Thoracic aorta (tissue), 2 donors: ENCODE measurements at places on chromosomes 5 and 9.

DNA sequence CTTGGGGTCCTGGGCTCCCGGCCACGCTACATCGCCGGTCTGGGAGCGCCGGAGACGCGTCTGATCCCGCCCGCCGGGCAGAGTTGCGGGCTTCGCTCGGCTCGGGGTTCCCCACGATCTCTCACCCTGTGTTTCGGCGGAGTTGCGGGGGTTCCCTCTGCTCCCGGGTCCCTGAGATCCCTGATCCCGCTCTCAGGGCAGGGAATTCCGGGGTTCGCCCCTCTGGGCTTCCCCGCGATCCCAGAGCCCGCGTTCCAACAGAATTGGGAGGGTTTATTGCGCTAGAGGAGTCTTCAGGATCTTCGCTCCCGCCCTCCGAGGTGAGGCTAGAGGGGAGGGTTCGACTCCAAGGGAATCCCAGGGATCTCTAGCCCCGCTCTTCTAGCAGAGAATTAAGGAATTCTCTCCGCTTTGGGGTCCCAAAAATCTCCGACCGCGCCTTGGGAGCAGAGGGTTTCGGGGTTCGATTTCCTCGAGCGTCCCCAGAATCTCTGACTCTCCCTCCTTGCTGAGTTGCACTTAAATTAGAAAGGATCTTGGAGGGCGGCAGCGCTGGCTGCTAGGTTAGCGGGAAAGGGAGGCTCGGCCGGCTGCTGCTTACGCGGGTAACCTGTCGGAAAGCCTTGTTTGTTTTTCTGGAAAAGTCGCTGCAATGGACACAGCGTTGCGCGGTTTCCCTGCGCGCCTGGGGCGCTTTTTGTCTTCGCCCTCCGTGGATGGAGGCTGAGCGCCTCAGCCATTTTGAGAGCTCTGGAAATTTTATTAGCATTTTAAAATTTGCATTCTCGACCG lies 1.3 kb downstream of the DMRT1 start:
- no peak for DNase-seq

- no peak for DNase-seq
Observed at GRCh38 chr5:143738417-143739401, 73.3 kb upstream of the HMHB1 start.

DNA sequence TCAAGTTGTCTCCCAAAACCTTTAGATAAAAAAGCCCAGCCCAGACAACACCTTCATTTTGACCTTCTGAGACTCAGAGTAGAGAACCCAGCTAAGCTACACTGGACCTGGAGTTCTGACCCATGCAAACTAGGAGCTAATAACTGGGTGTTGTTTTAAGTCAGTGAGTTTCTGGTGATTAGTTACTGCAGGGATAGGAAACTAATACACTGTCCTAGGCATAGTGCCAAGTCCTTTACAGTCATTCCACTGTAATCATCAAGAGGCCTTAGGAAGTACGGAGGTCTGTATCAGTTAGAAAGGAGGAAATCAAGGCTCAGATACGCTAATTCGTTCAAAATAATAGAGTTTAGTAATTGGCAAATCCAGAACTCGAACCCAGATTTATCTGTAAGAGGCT lies 197.9 kb downstream of the KCTD16 start:
- DNase-seq: no peak

- no peak for DNase-seq
Observed at GRCh38 chr5:50724-51499, 41.1 kb upstream of the PLEKHG4B start.

DNA sequence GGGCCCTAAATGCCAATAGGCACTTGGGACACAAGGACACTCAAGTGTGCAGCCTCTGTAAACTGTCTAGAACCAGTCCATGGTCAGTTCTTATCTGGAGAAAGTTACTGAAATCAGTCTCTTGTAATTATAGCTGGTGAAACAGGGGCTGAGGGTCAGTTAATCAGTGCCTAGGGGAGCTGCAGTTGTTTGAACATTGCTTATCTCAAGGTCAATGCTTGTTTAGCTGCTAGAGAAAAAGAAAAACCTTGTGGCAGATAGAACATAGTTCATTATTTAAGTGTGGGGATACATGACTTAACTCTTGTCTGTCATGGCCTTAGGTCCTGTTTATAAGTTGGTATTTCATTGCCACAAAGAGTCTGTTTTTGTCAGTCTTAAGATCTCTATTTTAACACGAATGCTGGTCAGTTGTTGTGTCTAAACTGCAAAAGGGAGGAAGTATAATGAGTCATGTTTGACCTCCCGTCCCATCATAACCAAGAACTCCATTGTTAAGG lies 108.0 kb downstream of the STARD4 start:
- DNase-seq: no peak

DNA sequence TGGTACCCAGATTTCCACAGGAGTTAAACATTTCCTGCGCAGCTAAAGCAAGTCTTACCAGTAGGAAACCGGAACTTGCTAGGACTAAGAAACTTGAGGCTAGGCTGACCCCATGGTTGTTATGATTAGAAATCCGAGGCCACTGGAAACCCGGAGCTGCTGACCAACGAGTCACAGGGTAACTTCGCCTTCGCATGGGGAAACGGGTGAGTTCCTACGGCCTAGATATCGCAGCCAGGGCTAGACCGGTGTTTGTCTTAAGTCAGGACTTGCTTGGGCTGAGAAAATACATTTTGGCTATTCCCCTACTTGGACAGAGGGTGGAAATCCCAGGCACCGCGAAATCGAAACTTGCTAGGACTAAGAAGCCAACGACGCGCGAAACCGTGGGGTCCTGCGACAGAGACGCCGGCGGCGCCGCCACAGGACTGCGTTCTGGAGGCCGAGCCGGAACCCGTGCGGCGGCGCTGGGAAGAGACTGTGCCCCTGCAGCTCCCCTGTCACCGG lies 1.6 kb upstream of the ANXA2R start:
- DNase-seq: no peak

- no peak for DNase-seq
Observed at GRCh38 chr5:180136630-180137381, 65.2 kb upstream of the RNF130 start.

DNA sequence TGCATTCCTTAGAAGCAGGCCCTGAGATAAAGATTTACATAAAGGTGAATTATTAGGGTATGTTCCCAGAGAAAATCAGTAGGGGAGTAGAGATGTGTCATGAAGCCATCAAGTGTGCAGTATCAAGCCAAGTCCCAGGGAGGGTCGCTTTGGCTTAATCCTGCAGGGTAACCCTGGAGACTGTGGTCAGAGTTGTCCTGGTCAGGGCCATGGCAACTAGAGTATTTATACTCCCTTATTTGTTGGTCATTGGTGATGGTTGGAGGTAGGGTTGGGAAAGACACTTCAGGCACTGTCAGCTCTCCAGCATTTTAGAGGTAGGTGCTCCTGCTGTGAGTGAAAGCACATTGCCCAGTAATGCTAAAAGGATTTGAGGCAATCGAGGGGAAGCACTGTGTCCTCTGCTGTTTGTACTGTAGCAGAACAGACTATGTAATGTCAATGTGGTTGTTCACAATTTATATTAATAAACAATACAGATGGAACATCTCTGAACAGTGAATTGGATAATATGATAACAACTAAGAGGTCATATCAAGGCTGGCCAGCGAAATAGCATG lies 108.9 kb downstream of the GDNF start:
- no peak for DNase-seq

GRCh38 chr9:104572612-104573011 lies 3.6 kb downstream of the OR13C8 start:
- no peak for DNase-seq

GRCh38 chr5:128613766-128614165 lies 75.7 kb upstream of the FBN2 start:
- DNase-seq: no peak

DNA sequence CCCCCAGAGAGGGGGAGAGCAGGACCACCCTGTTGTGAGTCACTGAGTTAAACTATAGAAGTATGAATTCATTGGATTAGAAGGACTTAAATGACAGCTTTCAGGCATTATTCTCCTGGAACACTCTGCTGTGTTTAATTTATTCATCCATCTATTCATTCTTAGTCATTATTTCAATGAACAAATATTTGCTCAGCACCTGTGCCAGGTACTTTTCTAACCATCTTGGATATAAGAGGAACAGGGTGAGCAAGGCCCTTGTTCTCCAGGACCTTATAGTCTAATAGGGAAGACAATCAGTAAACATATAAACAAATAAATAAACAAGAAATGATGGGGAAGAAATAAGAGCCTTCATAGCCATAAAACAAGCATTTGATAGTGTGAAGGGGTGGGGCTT lies 483.9 kb upstream of the BRINP1 start:
- no peak for DNase-seq

GRCh38 chr5:32589942-32590869 lies 4.8 kb downstream of the SUB1 start:
- no peak for DNase-seq

DNA sequence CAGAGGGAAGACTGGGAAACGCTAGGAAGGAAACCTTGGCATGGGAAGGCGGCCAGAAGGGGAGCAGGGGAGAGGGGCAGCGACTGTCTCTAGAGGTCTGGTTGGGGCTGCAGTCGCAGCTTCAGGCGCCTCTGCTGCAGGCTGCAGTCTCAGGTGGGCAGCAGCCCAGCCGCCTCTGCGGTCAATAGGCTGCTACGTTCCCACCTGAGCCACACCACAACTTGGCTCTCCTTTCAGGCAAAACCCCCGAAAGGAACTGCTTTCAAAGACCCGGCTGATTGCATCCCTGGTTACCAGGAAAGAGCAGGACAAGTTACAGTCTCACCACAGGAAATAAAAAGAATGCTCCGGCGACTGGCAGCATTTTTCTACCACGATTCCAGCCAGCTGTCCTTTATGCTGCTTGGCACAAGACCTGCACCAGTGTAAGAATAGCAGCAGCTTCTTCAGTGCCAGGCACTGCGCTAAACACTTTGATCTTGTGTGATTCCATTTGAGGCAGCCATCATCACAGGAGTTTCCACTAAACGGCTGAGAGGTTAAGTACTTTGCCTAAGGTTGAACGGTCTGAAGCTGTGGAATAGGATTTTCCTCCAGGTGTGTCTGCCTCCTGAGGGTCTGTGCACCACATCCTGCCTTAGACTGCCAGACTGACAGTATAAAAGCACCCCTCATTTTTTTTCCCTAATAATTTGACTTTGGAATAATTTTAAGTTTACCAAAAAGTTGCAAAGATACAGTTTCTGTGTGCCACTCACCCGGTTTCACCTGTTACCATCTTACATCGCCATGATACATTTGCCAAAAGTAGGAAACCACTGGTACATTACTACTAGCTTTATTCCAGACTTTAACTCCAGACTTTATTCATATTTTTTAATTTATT lies 7.5 kb downstream of the RPS14 start:
- DNase-seq: no peak

GRCh38 chr9:109132567-109133021 lies 12.8 kb upstream of the TMEM245 start:
- DNase-seq: no peak

GRCh38 chr5:142798099-142798770 lies 28.1 kb downstream of the ARHGAP26 start:
- DNase-seq: no peak

DNA sequence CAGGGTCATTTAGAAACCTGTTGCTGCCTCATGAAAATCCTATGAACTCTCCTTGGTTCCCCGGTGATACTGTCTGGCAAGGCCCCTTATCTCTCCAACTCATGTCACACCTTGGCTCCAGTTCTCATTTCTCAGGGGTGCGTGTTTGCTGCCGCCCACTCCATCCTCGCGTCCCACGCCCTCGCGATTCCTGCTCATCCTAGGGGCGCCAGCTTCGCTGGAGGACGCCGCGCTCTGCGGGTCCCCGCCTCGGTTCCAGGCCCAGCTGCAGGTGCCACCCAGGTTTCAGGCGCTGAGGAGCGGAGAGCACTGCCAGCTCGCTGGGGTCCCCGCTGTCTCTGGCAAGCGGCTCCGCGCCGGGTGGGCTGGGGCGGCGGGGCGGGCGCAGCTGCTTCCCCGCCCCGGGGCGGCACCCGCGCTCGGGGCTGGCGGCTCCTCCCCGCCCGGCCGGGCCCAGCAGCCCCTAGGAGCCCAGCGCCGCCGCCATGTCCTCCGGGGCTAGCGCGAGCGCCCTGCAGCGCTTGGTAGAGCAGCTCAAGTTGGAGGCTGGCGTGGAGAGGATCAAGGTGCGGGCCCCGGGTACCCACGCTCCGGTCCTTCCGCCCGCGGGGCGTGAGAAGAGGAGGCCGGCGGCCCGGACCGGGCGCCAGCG lies at the start of gene GNG10:
GNG10 (plus strand) TSS at position 456 of the 652 bp plus-strand sequence; CDS start at position 486, 30 bp downstream.
- peak; percentile 4 for DNase-seq

GRCh38 chr9:18077941-18078678 lies 395.8 kb upstream of the ADAMTSL1 start:
- no peak for DNase-seq

DNA sequence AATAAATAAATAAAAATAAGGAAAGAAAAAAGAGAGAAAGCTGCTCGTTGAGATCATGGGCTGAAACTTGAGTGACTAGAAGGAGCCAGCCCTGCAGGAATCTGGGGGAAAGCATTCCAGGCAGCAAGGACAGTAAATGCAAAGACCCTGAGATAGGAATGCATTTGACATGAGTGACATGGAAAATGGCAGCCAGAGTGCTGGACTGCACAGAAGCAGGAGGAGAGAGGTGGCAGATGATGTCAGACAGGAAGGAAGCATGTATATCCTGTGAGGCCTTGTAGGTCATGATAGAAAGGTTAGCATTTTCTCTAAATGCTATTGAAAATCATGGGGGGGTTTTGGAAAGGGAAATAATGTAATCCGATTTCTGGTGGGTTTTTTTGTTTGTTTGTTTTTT lies 29.1 kb downstream of the ADRA1B start:
- no peak for DNase-seq

- DNase-seq: no peak
Observed at GRCh38 chr5:320524-321229, 837 bp upstream of the AHRR start.

DNA sequence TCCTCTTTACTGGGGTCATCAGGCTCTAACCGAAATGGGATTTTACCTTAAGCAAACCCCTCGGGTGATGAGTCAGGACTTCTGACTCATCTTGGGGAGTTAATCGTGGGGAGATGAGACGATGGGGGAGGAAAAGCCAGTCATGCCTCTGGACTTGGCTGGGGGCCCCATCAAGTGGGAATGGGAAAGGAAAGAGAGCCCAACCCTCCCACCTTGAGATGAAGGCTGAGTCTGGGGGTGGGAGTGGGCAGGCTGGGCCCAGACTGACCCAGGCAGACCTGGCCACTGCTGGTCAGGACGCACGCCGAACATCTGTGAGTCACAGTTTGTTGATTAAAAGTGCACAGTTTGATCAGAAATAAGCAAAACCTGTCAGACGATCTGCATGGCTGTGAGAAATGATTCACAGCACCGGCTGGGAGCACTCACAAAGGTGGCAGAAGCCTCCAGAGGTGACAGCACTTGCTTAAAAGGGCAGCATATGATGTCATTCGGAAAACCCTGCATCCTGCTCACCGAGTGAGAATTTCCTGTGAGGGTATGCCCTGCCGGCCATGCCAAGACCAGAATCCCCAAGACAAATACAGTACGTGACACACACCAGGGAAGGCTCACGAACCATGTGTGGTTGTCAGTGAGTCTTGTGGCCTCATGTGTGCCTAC lies 50.0 kb upstream of the SLC25A51 start:
- peak; percentile 58 for DNase-seq

DNA sequence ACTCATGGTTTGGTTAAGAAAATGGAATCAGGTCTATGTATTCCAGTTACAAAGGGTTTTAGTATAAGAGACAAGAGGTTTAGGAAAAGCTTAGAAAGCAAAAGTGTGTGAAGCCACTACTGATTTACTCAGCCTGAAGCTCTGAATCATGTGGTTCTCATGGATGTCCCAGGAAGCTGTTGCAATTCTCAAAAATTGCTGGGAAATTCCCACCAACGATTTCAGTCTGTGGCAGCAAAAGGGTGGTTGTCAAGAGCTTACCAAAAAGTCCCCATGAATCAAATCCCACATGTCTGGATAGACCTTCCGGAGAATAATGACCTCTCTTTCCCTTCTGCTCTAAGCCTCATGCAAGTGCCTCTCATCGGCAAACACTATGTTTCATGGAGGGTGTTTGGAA lies 929.9 kb downstream of the TLE4 start:
- DNase-seq: no peak

- DNase-seq: no peak
Observed at GRCh38 chr9:25864509-25864908, 186.3 kb upstream of the TUSC1 start.
